ENCODE measurements at places on chromosomes 3 and 15.

DNA sequence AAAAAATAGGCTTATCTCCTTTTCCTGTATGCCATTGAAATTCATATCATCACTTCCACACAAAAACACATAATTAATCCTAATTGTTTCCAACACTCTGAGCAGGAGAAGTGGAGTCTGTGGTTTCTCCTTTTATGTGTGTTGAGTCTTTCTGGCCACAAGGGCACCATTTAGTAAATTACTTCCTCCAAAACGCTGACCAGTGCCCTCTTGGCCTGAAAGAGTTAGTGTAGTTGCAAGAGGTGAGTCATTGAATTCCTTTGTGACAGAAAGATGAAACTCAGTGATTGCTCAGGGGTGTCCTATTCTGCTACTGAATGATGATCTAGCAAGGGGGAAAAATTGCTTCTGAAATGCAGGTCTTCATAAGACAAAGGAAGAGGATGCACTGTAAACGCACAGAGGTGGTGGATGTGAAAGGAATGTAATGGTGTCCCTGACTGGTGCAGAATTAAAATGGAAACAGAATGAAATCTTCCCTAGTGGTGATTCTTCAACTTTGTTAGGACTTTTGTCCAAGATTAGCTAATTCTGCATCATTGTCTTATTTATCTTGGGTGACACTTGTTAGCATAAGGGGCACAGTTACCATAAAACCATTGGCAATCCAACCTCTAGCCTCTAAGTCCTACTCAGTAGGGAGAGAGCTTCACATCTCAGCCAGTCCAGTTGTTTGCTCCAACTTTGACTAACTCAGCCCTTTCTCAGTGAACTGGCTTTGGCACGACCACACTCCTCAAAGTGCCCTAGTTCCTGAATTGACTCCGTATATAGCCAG lies 208.4 kb upstream of the NANOGP8 start:
- DNase-seq: peak; percentile 6

- no peak for DNase-seq
Measured at GRCh38 chr3:141669434-141669833, 68.7 kb upstream of the RNF7 start.

GRCh38 chr3:61194892-61195538 lies 56.2 kb downstream of the FHIT start:
- no peak for DNase-seq

GRCh38 chr3:70245746-70246525 lies 66.5 kb downstream of the MDFIC2 start:
- DNase-seq: no peak

- DNase-seq: no peak
Measured at GRCh38 chr15:83012076-83012426, 612 bp upstream of the C15orf40 start.

- no peak for DNase-seq
Measured at GRCh38 chr3:89289574-89290190, 182.3 kb downstream of the EPHA3 start.

DNA sequence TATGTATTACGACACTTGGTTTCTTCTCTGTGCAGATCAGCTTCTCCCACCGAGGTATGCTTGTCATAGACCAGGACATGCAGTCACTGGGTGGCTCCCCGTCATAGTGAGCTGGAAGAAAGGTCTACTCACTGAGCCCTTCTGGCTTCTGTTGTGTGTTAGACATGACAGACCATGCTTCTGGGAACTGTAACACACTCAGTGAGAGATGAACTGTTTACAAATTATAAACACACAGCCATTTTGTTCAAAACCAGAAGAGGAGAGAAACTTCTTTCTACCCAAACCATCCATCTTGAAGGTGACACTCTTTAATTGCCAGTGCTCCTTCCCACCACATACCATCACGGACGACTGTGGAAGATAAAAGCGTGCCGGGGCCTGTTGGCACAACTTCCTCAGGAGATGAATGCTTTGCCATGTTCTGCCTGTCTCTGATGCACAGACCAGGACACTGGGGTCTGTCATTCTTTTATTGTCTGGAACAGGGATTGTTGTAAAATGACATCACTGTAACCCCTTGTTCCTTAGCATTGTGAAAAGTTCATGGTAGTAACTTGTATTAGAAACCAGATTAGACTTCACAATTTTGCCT lies 214.3 kb downstream of the MCTP2 start:
- no peak for DNase-seq

- no peak for DNase-seq
Measured at GRCh38 chr3:11807686-11808085, 39.0 kb downstream of the TAMM41 start.

All from NT2/D1 (cell line).